ENCODE measurements at places on chromosomes 12 and 14.

- DNase-seq, result no peak
Measured at GRCh38 chr14:37711831-37712475, 116.5 kb downstream of the TTC6 start.

- DNase-seq, result no peak
Measured at GRCh38 chr12:52253391-52254179, 20.5 kb downstream of the KRT7 start.

DNA sequence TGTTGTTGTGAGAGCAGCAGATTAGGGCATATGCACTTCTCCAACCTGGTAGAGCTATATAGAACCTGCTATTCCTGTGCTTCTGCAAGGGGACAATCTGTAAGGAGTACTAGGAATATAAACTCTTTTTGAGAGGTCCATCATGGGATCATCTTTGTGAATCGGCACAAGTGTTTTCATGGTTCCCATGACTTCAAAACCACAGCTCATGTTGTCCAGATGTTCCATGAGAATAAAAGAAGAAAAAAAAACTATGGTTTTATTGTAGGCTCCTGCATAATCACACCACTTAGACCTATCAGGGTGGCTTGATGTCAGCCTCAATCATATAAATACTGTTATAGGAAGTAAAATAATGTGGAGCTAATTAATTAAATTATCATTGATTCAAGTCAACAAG lies 311.4 kb upstream of the ATP2B1 start:
- DNase-seq, result no peak

DNA sequence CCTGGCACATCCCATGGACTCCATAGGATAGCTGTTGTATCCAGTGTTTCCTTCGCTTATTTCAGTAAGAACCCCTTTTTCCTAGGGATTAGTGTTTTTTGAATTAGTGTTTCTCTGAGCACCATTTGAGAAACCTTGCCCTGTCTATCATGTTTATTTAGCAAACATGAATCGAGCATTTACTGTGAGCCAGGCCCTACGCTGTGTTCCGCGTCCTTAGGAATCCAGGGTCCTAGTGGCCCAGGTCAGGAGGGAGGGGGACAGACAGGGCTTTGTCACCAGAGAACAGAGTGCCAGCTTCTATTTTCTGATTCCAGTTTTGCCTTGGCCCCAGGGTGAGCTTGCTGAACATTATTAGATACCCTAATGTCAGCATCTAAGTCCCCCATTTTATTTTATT lies 2.5 kb downstream of the TEAD4 start:
- DNase-seq, result no peak

GRCh38 chr12:11347810-11348209 lies 37.6 kb upstream of the PRB4 start:
- no peak for DNase-seq

DNA sequence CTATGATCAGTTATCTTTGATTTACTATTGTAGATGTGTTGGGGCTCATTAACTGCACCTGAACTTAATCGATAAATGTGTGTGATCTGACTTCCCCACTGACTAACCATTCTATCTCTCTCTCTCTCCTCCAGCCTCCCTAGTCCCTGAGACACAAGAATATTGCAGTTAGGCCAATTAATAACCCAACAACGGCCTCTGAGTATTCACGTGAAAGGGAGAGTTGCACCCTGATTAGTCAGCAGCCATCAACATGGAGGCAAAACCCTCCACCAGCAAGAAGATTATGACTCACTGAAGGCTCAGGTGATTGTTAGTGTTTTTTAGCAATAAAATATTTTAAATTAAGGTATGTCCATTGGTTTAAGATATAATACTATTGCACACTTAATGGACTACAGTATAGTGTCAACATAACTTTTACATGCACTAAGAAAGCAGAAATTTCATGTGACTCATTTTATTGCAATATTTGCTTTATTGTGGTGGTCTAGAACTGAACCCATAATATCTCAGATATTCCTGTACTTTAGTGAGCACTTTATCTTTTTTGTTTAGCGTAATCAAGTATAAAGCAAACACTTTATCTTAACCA lies 77.1 kb upstream of the PTGDR start:
- DNase-seq, result no peak

DNA sequence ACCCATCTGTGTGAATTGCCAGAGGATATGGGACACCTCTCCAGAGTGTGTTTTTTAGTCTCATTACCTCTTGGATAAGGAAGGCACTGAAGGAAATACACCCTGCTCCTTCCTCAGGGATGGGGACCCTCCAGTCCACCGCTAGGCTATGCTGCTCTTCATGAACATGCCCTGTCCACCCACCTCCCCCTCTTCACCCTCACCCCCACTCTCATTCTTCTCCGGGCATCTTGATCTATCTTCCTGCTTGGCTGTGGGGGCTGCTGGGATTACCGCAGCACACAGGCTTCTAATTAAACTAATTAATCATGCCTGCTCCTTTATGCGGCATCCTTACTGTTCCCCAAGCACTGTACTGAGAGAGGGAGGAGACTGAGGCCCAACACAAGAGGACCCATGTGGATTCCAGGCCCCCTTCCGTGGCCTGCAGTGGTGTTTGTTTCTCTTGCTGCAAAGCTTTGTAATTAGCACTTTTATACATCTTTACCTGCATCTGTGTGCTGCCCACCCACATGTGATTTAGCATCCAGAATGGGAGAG lies 7.6 kb upstream of the PDE1B start:
- no peak for DNase-seq

DNA sequence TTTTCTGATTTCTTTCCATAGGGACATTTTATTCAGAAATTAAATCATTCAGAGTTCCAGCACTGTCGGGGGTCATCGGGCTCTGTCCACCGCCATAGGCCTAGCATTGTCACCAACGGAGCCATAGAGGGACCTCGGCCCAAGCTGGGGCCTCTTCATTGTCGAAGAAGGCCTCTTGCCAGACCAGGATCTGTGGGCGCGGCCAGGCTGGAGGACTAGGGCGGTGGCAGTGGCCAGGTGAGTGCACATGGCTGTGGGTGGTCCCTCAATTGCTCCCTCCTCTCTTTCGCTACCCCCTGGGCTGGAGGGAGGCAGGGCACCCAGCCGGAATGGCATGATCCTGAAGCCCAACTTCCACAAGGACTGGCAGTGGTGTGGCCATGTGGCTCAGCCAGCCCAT lies 10.6 kb upstream of the SPSB2 start:
- DNase-seq, result no peak

DNA sequence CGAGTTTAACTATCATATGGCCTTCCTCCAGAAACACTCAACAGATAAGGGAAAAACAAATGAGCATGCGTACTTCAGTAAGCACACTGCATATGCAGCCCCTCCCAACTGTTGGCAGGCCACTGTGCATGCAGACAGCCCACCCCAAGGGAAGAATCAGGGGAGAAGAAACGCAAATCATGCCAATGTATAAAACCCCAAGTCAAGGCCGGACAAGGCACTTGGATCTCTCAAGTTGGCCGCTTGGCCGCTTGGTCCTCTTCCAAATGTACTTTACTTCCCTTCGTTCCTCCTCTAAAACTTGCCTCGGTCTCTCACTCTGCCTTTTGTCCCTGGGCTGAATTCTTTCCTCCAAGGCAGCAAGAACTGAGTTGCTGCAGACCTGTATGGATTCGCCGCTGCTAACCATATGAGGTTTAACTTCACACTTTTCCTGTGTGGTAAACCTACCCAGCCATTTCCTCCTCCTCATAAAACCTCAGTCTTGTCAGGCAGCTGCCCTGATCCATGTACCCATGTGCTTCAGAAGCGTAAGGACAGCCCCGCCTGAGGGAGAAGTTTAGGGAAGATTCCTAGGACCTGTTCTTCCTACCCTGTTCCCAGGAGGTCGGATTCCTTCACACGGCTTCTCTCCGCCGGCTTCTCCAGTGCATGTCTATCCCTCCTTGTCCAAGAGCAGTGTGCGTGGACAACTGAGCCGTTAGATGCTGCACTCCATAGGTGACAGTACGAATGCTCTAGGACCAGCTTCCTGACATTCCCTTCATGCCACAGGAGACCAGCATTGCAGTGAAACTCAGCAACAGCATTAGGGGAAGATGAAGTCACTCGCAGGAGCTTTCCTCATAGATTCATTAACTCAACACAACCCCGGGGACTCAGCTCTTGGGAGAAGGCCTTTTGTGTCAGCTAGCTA lies 188.0 kb downstream of the MON2 start:
- no peak for DNase-seq

DNA sequence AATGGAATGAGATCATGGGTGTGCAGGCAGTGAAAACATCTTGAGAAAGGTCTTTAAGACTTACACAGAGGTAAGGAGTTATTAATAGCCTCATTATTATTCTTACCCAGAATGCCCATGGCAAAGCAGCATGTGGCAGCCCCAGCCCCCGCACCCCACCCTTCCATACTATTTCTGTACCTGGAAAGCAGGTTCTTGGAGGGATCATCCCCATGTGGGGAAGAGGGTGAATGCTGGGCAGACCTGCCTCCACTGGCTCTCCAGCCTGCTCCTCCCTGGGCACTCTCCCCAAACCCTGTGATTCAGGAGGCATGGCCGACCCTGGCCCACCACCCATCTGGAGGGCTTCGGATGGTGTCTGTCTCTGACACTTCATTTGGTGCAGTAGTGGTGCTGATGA lies 28.3 kb downstream of the NPC2 start:
- DNase-seq, result no peak
